ENCODE measurements at places on chromosomes 7 and 10.

GRCh38 chr10:49478819-49479218 lies 60.1 kb downstream of the ERCC6 start:
- DNase-seq = no peak

GRCh38 chr7:80369321-80369720 lies 142.5 kb downstream of the GNAT3 start:
- DNase-seq = no peak

DNA sequence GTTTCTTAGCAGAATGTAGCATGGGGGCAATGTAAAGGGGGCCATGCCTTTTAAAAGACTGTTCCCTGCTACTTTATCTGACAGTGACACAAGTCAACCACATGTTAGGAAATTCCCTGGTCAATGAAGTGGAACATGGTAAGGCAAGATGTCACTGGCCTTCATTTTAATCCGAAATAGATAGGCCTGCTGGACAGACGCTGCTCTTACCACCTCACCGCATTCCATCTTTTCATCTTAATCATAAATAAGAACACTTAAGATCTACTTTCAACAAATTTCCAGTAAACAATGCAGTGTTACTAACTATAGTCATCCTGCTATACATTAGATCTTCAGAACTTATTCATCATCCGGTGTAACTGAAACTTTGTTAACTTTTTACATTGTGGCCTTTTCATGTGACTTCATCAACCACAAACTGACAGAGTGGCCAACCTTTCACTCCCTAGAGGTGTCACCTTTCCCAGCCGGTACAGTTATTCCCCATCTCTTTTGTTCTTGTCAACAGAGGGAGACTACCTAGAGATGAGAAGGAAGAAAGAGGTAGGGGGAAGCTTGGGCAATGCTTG lies 15.6 kb downstream of the ASB4 start:
- no peak for DNase-seq

GRCh38 chr7:96004578-96004977 lies 232.2 kb downstream of the DYNC1I1 start:
- DNase-seq = peak; percentile 17

DNA sequence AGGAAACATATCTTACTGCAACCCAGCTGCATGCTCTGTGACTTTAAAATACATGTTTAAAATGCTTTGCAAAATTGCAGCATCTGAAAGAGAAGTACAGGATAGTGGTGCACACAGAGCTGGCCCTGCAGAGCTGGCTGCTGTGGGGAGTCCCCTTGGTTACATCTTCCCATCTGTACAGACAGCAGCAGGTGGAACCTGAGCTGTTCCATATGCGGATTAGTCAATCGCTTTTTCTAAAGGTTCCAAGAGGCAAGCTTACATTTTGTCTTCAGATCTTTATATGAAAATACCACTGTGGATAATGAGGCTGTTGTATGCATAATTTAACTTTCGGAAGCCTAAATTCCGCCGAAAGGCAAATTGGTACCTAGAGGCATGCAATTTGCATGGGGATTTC lies 444.1 kb downstream of the NRG3 start:
- DNase-seq = no peak

- no peak for DNase-seq
Observed at GRCh38 chr7:78399033-78399769, 600.6 kb downstream of the PHTF2 start.

- DNase-seq = peak; percentile 61
Observed at GRCh38 chr7:101164071-101164840, 1.1 kb downstream of the VGF start.

DNA sequence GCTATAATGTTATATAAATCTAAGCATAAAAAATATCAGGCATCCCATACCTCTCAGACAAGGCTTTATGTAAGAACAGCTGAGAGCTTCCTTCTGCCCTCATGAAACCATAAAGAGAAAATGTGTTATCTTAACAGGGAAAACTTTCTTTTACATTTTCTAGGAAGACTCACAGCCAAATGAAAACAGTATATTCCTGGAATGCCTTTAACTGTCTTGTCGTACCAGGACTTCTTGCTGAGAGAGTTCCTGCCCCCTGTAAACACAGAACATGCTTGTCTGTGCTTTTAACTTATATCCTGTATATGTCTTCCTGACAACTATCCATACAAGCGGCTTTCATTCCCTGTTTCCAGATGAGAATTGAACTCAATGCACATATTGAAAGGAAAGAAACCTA lies 64.8 kb upstream of the AHR start:
- DNase-seq = peak; percentile 5

DNA sequence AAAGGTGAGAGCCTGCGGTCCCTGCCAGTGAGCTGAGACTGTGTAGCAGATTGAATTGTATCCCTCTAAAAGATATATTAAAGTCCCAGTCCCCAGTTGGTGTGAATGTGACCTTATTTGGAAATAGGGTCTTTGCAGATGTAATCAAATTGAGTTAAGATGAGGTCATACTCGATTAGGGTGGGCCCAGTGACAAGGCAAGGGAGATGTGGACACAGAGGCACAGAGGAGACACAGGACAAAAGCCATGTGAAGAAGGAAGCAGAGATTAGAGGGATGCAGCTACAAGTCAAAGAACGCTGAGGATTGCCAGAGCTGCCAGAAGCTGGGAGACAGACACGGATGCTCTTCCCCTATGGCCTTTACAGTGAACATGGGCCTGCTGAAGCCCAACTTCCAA lies 104.3 kb downstream of the CLEC2L start:
- DNase-seq = no peak

- no peak for DNase-seq
Observed at GRCh38 chr7:138092486-138093028, 16.3 kb downstream of the AKR1D1 start.

DNA sequence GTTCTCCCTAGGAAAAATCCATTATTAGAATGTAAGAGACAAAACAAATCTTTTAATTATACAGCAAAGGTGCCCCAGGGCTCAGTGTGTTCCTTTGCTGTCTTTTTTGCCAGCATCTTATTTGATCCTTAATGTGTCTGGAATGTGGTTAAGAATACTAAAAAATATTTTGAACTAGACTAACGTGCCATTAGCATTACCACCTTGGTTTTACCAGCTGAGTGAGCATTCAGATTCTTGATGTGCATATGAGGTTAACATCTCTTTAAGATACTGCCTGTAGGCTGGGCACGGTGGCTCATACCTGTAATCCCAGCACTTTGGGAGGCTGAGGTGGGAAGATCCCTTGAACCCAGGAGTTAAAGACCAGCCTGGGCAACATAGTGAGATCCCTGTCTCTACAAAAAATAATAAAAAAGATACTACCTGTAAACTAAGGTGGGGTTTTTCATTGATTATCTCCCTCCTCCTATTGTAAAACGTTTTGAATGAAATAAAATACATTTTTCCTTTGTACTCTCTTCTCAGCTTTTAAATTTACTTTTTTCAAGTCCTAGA lies 96.6 kb downstream of the CCNY start:
- DNase-seq = no peak

GRCh38 chr7:152132812-152133211 lies 107.3 kb downstream of the GALNT11 start:
- no peak for DNase-seq

GRCh38 chr10:116741391-116742351 lies 695 bp downstream of the HSPA12A start:
- DNase-seq = no peak

DNA sequence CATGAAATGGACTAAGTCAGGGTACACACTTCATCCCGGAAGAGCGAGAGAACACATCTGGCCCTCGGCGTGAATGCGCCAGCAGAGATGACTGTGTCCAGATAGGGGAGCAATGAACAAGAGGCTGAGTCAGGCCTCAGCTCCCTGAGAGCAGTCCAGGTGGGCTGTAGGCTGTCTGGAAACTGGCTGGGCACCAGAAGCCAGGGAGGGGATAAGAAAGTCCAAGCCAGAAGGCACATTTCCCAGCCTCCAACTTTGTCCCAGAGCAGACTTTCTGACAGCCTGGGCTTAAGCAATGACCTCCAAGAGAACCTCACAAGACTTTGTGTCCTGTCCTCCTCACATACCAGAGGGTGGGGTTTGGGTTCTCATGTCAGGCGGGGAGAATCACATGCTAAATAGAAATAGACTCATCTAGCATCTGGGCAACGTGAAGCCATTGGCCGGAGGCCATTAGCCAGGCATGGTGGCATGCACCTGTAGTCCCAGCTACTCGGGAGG lies 157.2 kb downstream of the ARHGAP12 start:
- peak; percentile 88 for DNase-seq

DNA sequence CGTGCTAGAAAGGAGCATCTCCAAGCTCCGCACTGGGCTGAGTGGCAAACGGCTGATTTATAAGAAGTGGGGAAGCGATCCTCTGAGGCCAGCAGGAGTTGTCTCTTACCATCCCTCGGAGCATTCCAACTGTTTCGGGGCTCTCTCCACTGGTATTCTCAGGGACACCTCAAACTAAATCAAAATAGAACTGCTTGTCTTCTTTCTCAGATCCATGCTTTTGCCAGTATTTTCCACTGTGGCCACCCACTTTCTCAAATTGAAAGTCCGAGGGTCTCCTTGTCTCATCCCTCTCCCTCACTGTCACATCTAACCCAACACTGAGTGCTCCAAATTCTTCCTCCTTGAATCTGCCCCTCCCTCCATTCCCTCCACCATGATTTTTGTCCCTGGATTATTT lies 83.2 kb upstream of the LEP start:
- no peak for DNase-seq

DNA sequence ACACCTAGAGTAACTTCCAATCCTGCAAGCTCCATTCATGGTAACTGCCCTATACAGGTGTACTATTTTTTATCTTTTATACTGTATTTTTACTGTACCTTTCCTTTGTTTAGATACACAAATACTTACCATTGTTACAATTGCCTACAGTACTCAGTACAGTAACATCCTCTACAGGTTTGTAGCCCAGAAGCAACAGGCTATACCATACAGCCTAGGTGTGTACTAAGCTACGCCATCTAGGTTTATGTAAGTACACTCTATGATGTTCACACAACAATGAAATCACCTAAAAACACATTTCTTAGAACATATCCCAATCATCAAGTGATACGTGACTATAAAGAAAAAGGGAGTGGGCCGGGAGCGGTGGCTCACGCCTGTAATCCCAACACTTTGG lies 53.1 kb upstream of the SLIT1 start:
- no peak for DNase-seq

DNA sequence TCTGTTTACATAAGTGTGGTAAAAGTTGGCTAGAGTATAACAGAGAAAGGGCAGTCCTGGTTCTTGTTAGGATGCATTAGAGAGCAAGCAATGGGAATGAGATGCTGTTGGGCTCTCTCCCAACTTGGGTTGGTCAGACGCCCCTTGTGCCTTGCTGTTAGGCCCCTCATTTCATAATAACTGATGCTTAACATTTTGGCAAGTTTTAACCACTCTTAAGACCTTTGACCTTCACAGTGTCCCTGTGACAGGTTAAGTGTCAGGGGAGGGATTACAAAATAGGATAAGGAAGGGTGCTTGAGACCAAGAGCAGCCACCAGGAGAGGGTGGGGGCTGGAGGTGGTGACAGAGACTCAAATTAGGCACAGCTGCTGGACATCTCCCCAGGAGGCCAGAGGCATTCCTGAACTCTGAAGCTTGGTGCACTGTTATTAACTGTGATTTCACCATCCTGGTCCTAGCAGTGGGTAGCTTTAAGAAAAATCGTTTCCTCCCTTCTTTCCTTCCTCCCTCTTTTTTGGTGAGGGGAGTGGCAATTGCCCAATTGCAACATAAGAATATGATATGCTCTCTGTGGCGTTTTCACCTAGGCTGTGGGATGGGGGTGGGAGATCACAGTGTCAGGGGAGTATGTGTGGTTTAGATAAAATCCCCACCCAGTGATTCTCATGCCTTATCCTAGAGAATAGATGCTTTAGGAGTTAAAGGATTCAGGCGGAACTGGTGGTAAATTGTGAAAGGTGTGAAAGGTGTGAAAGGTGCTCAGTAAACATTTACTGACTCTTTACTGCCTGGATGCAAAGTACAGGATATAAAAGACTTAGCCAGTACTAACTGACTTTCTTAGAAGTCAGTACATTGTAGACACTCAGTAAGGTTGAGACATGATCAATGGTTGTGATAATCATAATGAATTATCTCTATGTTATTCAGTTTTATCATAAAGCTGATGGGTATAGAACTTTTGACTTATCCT lies 270.5 kb downstream of the BICC1 start:
- peak; percentile 58 for DNase-seq

- DNase-seq = no peak
Observed at GRCh38 chr7:76405738-76406137, 3.8 kb downstream of the SSC4D start.

DNA sequence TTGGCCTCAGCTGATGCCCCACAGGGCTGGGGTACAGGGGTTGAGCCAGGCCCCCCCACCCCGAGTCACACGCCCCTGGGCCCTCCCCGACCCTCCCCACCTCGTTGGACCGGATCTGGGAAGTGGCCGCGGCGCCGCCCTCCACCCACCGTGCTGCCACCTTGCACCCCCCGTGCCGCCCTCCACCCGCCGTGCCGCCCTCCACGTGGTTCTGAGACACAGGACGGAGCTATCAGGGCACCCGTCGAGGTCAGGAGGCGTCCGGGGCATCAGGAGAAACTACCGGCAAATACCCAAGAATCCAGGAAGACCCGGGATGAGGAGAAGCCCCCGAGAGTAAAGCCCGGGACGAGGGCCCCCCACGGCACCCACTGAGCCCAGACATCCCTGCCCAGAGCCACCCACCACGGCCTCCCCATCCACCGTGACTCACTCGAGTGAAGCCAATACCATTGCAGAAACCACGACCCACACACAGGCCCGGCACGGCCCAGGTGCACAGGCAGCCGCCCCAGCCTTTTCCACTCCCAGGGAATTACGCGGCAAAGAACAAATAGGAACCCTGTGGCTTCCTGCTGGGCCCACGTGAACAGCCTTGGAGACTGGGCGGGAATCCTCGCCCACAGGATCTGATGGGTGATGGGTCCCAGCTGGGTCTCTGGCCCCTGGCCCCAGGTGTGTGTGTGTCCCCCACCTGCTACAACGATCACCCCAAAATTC lies 34.0 kb downstream of the ADAP1 start:
- no peak for DNase-seq

DNA sequence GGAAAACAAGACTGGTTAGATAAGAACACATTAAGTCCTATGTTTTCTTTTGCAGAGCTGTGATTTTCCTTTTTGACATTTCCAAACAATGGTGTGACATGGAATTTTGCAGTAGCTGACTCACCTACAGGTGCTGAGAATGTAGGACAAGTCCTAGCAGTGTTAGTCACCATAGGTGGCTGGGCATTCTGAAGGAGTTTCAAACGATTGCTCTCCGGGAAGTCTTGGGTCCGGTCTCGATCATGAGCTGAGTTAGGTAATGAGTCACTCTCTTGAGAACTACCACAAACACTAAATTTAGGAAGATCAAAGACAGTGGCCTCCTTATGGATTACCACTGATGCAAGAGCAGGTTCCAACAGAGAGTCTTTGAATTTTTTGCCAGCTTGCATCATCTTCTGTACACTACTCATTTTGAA lies 3.6 kb downstream of the FIGNL1 start:
- no peak for DNase-seq

DNA sequence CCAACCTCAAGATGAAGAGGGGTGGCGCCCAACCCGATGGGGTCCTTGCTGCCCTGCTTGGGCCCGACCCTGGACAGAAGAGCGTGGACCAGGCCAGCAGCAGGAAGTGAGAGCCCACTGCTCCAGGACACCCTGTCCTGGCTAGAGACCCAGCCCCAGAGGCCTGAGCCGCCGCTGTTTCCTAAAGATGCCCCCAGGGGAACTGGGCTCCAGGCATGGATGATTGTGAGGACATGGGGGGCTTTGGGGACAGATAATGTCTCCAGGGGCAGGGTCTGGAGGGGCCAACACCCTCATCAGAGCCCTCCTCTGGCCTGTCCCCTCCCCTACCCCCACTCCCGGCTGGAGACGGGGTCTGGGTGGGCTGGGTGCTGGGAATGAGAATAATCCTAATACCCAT lies 71.7 kb downstream of the MYL10 start:
- no peak for DNase-seq
